Caco-2 (cell line): ENCODE measurements at places on chromosomes 6 and 20. TPM values are rescaled to one million over a fixed set of nuclear protein-coding genes. Genes with fewer than 3 reads are reported as not detected.
A peak's percentile ranks its signal among the peaks of the same experiment; 100 is the strongest.

GRCh38 chr6:116682334-116682712 is 1.3 kb downstream of the KPNA5 start:
- H3K27ac ChIP-seq: peak overlapping the region; percentile 89
- peaks cover 1% of the 10 kb centered on the region; the same call in 1 of the 2 replicates for H3K36me3 ChIP-seq
- no peaks in the 10 kb centered on the region for H3K27me3 ChIP-seq
- H3K4me3 ChIP-seq: peak overlapping the region; percentile 69

DNA sequence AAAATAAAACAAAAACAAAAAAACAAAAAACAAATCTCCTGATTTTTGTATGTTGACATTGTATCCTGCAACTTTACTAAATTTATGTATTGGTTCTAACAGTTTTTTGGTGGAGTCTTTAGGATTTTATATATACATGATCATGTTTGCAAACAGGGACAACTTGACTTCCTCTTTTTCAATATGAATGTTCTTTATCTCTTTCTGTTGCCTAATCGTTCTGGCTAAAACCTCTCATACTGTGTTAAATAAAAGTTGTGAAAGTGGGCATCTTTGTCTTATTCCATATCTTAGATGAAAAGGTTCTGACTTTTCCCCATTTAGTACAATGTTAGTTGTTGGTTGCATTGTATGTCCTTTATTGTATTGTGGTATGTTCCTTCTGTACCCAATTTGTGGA is 261.7 kb upstream of the NOX3 start:
- no peak overlapping the region for H3K4me3 ChIP-seq
- H3K4me1 ChIP-seq: no peaks in the 10 kb centered on the region
- no peak overlapping the region for H3K27ac ChIP-seq
- no peaks in the 10 kb centered on the region for H3K36me3 ChIP-seq
- no peaks in the 10 kb centered on the region for H3K27me3 ChIP-seq

The KIF25 gene
- total RNA-seq: not detected in 2 replicates

DNA sequence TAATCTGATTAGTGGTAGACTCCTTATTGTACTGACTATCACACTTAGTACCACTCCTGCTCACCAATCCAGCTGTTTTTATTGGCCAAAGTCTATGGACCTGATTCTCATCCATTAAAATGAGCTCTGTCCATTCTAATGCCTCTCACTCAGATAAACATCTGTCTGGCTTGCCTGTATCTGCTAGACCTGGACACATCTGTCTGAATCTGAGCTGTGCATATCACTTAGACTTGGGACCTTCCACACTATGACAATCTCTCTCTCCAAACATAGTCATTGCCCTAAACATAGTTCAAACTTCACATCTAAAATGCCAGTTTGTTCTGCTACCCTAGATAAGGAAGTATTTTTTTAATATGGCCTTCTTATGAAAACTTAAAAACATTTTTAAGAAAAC is 92.6 kb downstream of the CENPW start:
- no peak for DNase-seq
- no peak overlapping the region for H3K27ac ChIP-seq
- peaks cover 6% of the 10 kb centered on the region; the same call in 1 of the 2 replicates for H3K4me1 ChIP-seq
- no peaks in the 10 kb centered on the region for H3K27me3 ChIP-seq
- no peak overlapping the region for H3K4me3 ChIP-seq

DNA sequence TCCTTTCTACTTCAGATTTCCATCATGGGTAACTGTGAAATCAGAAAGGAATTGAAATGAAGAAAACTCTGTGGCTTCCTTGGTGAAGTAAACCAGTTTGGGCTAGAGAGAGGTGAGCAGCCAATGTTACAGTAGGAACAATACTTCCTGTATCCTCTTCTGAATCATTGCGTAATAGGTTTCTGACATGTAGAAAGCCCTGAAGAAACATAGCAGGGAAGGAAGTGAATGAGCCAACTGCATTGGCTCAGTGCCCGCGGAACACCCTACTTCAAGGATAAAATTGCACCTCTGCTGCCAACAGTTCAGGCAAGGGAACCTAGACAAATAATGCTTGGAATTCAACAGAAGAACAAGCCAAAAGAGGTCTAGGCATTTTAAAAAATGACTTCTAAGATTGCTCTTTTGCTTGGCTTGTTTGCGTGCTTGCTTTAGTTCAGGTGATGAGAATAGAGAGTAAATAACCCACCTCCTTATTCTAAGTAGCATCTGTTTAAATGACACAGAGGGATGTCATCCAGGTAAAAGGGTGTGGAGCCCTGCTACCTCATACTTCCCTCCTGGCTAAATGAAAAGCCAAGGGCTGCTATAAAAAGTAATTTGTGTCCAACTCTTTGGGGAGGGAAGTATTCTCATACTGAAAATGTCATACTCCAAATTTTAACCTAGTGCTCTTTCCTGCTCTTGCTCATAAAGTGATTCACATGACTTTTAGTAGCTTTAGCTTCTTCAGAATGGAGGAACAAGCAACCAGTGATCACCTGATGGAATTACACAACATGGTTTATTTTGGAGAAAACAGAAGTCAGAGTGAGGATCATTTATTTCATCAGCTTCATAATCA is 30.0 kb upstream of the AKIRIN2 start:
- no peak overlapping the region for H3K4me3 ChIP-seq
- no peaks in the 10 kb centered on the region for H3K27me3 ChIP-seq
- H3K36me3 ChIP-seq: no peaks in the 10 kb centered on the region
- peaks cover 7% of the 10 kb centered on the region; the same call in 1 of the 2 replicates for H3K4me1 ChIP-seq

The ANKRD66 gene
- total RNA-seq: not detected in 2 replicates

- DNase-seq: no peak
- no peaks in the 10 kb centered on the region for H3K36me3 ChIP-seq
- H3K27ac ChIP-seq: no peak overlapping the region
- H3K4me1 ChIP-seq: no peaks in the 10 kb centered on the region
- no peak overlapping the region for H3K4me3 ChIP-seq
Measured at GRCh38 chr20:14817101-14817500, 479.7 kb upstream of the FLRT3 start.

The BANF2 gene
- 2.1 and 3.0 TPM in 2 replicates for total RNA-seq

DNA sequence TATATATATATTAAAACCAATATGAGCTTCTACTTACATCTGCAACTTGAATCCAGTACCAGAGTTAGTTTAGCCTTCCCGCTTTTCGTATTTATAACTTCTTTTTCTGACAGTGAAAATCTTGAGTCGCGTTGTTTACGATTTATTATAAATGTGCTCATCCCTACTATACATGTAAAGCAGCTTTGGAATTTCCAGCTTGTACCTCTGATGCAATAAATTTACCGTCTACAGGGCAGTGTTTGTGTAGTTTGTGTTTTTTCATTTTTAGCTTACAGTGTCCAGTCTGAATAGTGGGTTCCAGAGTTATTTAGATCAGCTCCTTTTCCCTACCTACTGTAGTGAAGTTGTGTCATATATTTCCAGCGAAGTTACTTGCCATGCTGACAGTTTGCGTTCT is 66.3 kb downstream of the TIAM2 start:
- H3K4me3 ChIP-seq: no peak overlapping the region
- H3K4me1 ChIP-seq: no peaks in the 10 kb centered on the region
- no peak for DNase-seq
- no peaks in the 10 kb centered on the region for H3K36me3 ChIP-seq
- no peak overlapping the region for H3K27ac ChIP-seq

The COX4I2 gene
- not detected in 2 replicates for total RNA-seq

The PLN gene
- not detected in 2 replicates for total RNA-seq

The PSORS1C2 gene
- total RNA-seq: not detected in 2 replicates
